ENCODE measurements at places on chromosomes 3 and 15.

DNA sequence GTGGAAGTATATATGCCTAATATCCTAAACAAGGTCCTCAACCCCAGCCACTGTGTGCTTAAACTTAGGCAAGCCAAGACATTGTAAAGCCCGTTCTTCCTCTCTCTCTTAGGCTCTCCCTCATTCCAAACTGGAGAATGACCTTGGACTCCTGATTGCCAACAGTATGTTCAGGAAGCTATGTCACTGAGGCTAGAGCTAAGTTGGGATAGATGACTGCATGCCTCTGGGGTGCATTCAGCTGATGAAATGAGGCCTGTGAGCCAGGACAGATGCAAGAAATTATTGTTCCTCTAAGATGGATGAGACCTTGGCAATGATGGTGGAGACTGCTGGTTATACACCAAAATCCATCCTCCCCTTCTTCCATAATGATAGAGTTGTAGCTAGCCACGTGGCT is 27.9 kb upstream of the TBC1D21 start:
- no peak for DNase-seq

GRCh38 chr3:72257203-72257602 is 472.3 kb upstream of the PROK2 start:
- DNase-seq = no peak

DNA sequence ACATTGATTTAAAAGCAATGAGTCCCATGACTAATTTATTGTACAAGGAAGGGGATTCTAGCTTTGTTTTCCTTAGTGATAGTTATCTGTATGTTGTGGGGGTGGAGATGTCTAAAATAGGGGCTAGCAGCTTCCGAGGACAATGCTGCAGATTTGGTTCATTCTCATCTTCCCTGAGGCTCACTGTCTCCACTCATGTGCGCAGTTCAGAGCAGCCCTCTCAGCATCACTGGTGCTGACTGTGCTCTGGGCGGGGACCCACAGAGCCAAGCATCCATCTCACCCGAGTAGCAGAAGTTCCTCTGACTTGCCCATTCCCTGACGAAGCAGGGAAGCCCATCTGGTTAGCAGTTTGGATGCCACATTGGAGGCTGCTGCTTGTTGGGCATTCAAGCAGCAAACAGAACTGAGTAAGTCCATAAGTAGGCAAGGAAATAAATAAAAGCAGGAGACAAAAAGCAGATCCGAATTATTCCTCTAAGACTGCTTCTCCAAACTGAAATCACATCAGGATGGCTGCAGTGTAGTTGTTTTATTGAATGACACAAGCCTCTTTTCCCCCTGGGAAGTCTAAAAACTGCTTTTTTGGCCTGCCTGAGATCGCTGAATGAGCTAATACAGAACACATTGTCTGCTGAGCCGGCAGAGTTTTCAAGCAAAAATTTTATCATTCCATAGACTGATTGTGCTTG is 27.5 kb downstream of the RARB start:
- no peak for DNase-seq

- DNase-seq = no peak
These were observed 230.5 kb upstream of the CHRNA7 start for GRCh38 chr15:31799715-31800321.

DNA sequence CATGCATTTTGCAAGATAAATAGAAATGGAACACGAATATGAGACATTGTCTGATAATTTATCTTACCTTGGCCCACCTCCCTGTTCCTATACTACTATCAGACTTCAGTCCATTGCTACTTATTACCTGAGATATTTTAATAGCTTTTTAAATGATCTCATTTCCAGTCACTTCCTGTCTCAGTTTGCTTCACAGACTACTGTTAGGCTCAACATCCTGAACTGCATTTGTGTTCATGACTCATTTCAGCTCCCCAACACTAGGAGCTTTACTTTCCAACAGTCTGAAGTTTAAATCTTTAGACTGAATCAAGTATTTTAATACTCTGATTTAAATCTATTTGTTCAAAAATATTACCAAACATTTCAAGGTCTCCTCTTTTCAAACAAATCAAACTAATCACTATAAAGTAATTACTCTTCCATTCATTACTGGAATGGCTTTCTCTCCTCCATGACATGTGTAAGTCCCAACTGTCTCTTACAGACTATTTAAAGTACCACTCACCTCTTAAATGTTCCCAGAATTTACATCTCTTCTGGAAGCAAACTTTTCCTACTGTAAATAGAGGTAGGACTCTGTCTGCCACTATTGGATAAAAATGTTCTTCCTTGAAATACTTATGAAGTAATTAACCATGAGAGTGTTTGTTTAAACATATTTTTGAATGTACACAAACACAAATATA is 1277.6 kb downstream of the ZPLD1 start:
- peak; percentile 21 for DNase-seq

GRCh38 chr3:98563661-98564281 is 29.6 kb downstream of the CPOX start:
- DNase-seq = peak; percentile 24

GRCh38 chr3:28042095-28042635 is 199.3 kb upstream of the CMC1 start:
- DNase-seq = no peak

DNA sequence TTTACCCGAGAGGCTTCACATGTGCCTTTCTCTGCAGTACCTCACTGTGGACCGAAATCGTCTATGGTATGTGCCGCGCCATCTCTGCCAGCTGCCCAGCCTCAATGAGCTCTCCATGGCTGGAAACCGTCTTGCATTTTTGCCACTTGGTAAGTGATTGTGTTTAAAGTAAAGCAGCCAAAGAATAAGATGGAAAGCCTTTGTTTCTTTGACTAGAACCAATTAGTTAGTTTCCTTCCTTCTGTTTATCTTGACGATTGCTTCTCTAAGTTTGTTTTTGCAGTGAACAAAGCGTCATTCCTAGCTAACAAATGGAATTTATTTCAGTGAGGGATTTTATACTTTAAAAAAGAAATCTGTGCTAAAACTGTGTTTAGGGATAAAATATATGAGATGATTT is 82.7 kb downstream of the LRRC28 start:
- DNase-seq = no peak
